GM12878 (cell line): ENCODE measurements at places on chromosomes 7 and 10. TPM values are rescaled to one million over a fixed set of nuclear protein-coding genes. Genes with fewer than 3 reads are reported as not detected.

- DNase-seq, result no peak
These were observed 2.7 kb downstream of the ANKRD16 start for GRCh38 chr10:5887029-5887428.

GRCh38 chr10:58641708-58642107, 129.0 kb downstream of the BICC1 start:
- DNase-seq, result no peak

DNA sequence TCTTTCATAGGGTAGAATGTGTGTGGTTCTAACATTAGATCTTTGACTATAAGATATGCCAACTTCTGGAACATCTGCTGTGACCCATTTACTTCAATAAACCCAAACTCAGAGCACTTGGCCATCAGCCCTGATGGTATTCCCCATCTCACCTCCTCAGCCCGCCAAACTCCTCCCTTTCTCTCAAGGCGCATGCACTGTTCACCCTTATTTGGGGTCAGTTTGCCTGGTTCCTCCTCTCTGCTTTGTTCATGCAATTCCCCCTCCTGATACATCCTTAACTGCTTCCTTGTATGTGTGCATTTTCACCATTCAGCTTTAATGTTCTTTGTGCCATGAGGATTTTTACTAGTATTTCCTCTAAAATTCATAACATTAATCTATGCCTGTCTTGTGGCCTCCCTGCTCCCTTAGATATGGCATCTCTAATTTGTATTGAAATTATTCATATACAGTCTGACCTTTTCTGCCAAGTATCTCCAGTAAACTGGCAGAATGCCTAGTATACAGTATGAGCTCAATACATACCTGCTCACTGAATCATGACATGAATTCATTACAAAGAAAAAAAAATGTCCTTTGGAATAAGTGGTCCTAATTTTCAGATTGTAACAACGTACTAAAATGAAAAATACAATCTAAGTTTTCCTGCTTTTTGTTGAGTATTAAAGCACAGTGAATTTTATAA, 336.8 kb upstream of the IGFBP3 start:
- no peak for DNase-seq

GRCh38 chr10:32954080-32954479, 4.0 kb downstream of the ITGB1 start:
- DNase-seq, result no peak

GRCh38 chr10:101226491-101227428, 2.5 kb downstream of the LBX1 start:
- DNase-seq, result no peak

DNA sequence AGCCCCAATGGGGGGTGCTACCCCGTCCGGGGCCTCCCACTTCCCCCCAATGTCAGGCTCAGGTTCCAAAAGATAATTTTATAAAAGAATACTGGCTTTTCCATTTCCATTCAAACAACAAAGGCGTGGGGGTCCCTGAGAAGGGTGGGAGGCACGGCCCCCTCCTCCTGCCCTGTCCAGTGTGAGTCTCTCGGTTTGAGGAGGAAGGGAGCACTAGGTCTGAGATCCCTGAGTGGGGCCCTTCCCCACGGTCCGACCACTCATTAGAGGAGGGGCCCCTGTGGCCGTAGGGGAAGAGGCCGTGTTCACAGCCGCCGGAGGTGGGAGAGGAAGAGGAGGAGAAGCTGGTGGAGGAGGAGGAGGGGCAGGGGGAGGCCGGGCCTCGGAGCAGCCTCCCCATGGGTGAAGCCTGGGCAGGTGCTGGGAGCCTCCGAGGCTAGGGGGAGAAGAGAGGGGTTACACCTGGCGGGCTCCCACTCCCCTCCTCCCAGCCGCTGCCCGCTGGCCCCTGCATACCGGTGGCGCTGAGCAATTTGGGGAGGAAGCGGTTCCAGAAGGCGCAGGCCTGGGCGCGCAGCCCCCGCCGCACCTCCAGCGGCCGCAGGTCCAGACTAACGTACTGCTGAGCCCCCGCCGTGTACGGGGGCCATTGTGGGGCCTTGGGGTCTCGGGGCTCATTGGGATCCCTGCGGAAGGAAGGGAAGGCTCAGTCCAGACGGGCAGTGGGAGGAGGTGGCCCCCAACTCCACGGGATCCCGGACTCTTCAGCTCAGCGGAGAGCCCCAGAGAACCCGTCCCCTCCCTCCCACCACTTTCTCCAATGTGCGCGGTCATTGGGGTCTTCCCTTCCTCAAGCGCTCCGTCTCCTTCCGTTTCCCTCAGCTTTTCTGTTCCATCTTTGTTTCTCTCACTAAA, 1.4 kb upstream of the UFSP1 start:
- DNase-seq, result no peak

DNA sequence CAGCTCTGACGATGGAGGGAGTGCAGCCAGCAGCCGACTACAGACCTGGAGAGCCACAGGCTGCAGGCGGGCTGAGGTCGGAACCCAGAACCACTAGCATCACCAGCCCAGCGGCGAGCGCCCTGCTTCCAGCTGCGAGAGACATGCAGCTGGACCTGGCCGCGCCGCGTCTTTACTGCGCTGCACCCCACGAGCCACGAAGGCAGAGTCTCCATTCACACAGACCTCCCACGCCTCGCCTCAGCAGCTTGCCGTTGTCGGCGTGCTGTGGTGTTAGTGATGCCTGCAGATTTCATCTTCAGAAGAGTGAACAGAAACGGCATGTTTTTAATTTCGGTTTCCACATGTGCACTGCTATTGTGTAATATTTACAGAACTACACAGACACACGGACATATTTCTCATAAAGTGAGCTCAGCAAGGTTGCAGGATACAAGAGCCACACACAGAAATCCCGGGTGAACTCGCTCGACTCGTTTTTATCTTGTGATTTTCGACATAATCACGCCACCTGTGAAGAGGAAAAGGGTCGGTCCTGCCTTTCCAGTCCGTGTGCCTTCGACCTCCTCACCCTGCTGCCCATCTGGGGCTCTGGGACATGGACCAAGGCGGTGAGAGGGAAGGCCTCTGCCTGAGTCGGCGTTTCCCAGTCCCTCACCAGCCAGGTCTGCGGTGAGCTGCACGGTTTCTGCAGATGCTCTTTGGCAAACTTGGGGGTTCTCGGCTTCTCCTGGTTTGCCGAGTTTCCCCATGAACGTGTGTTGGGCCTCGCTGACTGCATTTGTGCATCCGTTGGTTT, 252.2 kb downstream of the ELFN1 start:
- DNase-seq, result no peak

DNA sequence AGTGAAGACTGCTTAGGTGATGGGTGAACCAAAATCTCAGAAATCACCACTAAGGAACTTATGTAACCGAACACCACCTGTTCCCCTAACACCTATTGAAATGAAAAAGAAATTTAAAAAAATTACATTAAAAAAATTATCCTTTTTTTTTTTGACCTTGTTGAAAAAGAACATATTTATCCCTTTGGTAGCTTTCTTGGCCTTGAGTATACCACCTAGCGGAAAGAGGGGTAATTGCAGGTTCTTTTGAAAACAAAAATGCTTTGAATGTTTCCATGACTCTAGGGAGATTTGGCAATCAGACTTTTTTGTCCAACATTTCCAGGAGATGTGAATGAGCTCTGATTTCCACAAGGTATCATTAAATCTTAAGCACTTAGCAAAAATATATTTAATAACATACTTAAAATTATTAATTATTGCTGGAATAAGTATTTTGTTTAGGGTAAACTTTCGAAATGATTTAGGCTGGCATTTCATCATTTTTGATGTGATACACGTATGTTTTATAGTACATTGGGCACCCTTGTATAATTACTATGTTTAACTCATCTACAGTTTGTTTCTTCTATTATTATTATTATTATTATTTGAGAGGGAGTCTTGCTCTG, 47.0 kb upstream of the ELMO1 start:
- no peak for DNase-seq

- DNase-seq, result no peak
These were observed 16.6 kb upstream of the ARPC1B start for GRCh38 chr7:99357701-99358490.

GRCh38 chr7:99201027-99201426, 6.9 kb downstream of the KPNA7 start:
- DNase-seq, result no peak

DNA sequence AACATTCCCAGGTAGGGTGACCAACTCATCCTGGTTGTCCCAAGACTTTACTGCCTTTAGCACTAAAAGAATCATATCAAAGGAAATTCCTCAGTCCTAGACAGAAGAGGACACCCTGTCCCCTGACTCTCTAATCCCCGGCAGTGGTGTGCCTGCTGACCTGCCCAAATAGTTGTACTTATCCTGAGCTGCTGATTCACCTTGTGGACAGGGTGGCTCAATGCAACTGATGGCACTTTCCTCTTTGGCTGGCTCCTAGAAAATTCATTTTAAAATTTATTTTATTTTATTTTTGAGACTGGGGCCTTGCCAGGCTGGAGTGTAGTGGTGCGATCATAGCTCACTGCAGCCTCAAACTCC, 111.7 kb downstream of the JCAD start:
- DNase-seq, result no peak

Gene OR13A1
- 0.23 and 0.29 TPM in 2 replicates for total RNA-seq

Gene MRM2
- total RNA-seq, result 61.2 and 62.9 TPM in 2 replicates

Gene MKX
- total RNA-seq, result 0.05 TPM in 1 of 2 replicates, not detected in the other

Gene ARHGEF35
- 8.8 and 9.7 TPM in 2 replicates for total RNA-seq

Gene GNAT3
- total RNA-seq, result 4.3 and 5.8 TPM in 2 replicates

Gene MCM10
- 30.7 and 31.1 TPM in 2 replicates for total RNA-seq

Gene MMP21
- total RNA-seq, result not detected in 2 replicates
